Spleen (tissue), 13 donors: ENCODE measurements at places on chromosomes 5 and 9.

DNA sequence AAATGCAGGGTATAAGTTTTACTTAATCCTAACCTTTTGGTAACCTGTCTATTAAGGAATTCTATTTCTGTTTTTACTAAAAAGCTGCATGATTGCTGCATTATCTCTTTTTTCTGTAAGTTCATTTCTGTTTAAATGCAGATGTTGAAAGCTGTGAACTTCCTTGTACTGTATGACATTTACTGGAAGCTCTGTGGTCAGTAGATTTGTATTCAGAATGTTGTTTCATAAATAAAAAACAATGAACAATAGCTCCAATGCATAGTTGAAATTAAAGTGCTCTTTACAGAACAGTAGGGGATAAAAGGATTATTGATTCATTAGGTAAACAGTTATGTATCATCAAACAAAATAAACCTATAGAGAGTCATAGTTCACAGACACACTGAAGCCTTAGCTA is 46.5 kb upstream of the FKTN start:
- no peak for DNase-seq

GRCh38 chr5:135695656-135696313 is 117.0 kb upstream of the CXCL14 start:
- no peak for DNase-seq

- no peak for DNase-seq
Measured at GRCh38 chr9:19650312-19650711, 138.5 kb downstream of the SLC24A2 start.

- no peak for DNase-seq
Measured at GRCh38 chr9:37343724-37344123, 78.8 kb upstream of the GRHPR start.

DNA sequence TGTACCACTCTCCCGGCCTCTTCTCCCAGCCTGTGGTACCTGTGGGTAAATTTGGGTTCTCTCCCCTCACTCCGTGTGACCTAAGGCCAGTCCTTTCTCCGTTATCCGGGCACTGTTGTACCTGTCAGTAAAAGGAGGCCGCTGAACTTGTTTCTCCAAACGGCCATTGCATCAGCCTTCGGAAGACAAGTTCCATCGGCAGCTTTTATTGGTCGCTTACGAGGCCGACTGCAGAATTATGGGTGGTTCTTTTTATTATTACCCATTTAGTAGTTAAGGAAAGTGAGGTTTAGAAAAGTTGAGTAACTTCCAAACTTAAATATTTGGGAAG is 558 bp downstream of the GRPEL2 start:
- no peak for DNase-seq

- peak; percentile 58 for DNase-seq
Measured at GRCh38 chr9:124042201-124042721, 30.7 kb downstream of the LHX2 start.

GRCh38 chr5:108451269-108451668 is 69.4 kb upstream of the FBXL17 start:
- no peak for DNase-seq

GRCh38 chr5:98769959-98770208 is 3.6 kb upstream of the RGMB start:
- DNase-seq = no peak
